Brain pericyte (primary cell): ENCODE measurements at places on chromosomes 4 and X.

DNA sequence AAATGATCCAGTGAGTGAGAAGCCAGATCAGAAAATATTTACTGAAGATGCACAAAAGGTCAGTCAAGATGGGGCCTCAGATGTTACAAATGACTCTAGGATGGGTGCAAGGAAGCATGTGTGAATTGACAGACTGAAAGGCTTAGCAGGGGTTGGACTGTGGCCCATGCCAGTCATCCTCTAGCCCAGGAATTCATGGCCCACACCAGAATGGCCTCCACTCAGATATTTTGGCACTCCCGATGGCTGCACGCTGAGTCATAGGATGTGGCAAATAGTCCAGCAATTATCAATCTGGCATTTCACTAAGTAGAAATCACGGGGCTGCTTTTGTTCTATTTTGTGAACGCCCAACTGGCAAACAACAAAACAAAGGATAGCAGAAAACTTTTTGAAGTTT lies 406.5 kb downstream of the IQCM start:
- DNase-seq = peak; percentile 10

- no peak for DNase-seq
These were observed 58.6 kb upstream of the PRSS48 start for GRCh38 chr4:151218343-151218742.

GRCh38 chrX:38312436-38312835 lies 14.9 kb downstream of the RPGR start:
- DNase-seq = no peak

DNA sequence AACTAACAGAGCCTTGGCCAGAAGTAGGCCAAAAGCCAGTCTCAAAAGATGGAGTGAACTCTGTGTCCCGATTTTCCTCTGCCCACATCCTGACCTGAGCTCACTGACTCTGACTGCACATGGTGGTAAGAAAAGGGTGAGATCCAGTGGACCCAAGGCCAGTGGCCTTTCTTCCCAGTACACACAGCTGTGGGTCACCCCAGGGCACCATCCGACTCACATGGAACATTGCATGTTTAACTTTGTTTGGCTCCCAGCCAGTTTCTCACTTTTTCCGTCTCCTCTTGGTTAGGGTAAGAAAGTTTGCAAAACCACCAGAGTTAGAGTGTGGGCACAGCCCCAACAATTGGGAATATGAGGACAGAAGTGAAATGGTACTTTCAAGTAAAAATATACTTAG lies 69.8 kb downstream of the GAB1 start:
- peak; percentile 70 for DNase-seq

DNA sequence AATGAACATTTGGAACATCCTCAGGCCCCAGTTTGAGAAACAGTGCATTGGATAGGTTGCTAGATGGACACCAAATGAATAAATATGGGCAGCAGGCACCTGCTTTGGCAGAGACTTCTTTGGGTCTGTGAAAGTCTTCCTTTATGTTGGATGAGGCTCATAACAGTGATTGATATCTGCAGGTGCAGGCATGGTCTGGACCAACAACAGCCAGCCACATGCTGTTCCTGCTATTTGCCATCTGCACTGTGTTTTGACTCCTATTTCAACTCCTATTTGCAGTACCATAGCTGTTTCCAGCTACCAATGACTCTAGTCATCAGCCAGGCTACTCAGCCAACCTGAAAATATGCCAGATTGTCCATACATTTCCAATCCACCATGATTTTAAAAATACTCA lies 60.9 kb downstream of the ANAPC4 start:
- no peak for DNase-seq

DNA sequence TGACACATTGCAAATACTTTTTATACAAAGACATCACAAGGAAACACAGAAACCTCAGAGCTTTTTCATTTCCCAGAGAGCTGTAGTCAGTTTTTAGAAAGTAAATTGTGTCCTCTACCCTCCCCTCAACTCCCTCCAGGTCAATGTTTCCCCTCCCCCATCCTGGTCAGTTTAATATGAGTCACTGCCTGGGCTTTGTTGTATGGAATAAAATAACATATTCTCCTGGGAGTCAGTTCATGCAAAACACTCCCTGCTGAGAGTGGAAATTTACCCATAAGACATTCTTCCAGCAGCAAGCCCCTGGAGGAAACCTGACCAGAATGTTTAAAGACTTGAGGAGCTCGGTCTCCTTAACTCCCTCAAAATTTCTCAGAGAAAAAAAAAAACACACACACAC lies 270.1 kb upstream of the LDB2 start:
- peak; percentile 82 for DNase-seq

DNA sequence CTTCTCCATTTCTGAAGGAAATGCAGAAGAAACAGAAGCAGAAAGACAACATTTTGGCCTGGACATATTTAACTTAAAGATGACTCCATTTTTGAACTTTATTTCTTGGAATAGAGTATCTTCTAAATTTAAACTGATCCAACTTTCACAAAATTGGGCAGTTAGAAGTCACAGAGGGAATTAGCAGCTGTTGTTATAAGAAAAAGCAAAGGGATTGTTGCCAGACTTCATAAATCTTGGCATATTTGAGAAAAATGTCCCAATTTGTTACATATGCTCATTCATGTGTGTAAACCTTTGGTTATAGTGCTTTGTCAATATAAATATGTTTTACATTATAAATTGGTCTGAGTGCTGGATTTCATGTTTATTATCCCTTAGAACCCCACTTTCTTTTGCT lies 3.4 kb downstream of the GLUD2 start:
- DNase-seq = no peak

DNA sequence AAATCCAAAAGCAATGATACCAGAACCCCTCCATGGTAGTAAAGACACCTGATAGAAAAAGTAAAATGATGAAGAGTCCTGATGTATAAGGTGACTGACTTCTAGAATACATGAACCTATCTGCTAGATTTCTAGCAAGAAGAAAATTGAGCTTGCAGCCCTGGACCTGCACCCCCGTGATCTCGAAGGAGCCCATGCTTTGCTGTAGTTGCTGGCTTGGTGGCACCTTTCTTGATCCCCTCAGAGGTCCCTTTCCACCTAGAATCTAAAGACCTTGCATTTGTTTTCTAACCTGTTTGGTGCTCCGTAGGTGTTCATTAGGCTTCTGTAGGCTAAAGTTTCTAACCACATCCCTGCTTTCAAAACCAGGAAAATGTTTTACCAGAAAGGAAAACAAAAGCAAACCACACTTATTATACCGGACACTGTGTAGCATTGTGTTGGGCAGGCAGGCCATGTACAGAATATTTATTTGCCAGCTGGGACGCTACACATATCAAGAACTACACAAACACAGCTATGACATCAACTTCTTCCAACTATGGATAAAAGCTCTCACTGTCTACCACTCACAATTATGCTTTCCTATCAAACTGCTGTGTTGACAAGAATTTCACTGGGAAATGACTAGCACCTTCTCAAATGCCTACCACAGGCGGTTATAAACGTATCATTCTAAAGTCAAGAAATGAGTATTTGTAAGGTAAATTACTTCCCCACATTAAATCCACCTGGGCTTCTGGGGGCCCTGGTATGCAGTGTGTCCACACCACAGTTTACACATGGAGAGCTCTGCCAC lies 316.2 kb downstream of the UNC5C start:
- no peak for DNase-seq

- no peak for DNase-seq
These were observed 131.3 kb upstream of the AGA start for GRCh38 chr4:177573507-177573906.

DNA sequence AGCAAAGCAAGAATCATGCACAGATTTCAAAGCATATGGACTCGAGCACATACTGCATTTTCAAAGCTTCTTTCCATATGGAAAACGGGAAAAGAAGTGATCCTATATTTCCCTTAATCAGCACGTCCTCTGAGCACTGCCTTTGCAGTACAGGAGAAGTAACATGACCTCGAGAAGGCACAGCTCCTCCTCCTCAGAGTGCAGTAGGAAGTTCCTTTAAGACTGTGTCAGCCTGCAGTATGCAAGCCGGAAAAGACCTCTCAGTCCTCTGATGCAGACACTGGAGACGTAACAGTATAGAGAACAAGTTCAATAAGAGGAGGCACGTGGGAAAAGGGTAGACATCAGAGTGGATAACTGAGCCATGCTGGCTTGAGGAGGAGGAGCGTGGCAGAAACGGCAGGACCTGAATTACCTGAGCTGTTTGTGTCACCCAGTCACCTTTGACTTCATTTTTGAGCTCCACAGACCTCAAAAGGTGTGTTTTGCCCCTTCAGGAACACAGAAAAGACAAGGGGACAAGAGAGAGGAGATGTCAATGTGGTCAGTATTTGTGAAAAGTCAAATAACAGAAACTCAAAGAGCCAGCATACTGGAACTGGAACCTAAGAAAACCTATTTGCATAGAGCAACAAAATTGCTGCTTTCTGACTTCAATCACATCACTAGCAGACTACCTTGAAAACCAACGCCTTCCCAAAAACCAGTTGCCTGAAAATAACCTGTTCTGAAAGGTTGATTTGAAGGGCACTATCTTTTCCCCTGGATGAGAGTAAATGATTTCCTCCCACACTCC lies 20.8 kb downstream of the IRF2 start:
- no peak for DNase-seq

DNA sequence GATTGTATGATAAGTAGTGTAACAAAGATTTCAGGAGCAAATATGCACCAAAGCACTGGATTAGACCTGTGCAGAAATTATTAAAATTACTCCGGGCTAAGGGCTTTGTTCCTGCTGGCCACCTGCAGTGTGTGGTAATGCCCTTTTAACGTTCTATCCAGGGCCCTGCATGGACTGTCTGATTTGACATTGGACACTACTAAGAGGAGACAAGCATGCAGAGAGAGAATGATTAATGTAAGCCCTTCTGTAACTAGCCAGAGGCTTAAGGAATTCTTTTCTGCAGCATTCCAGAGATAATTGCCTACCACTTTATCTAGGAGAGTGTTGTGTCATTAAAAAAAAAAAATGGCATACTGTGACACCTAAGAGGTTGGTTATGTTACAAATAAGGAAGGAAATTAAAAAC lies 117.0 kb downstream of the PCDH7 start:
- no peak for DNase-seq

GRCh38 chrX:119693996-119694451 lies 1.1 kb upstream of the SEPTIN6 start:
- DNase-seq = no peak

DNA sequence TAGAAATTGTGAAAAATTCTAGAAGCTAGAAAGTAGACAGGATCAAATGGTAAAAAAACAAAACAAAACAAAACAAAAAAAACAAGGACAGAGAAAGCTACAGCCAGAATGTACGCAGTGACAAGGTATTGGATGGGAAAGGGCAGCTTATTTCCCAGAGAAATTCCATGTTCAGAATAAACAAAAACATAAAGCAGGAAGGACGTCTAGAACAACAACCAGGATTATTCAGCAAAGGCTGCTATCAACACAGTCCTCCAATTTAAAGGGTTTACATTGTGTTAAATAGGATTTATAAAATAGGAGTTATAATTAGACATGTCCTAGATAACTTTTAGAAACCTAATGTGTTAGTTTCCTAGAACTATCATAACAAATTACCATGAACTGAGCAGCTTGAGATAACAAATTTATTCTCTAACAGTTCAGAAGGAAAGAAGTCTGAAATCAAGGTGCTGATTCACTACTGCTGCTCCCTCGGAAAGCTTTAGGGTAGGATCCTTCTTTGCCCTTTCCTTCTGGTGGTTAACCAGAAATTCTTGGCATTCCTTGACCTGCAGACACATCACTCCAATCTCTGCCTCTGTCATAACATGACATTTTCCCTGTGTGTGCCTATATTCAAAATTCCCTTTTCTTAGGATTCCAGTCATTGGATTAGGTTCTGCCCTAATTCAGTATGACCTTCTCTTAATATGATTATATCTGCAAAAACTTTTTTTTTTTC lies 175.6 kb downstream of the SNCA start:
- DNase-seq = no peak

DNA sequence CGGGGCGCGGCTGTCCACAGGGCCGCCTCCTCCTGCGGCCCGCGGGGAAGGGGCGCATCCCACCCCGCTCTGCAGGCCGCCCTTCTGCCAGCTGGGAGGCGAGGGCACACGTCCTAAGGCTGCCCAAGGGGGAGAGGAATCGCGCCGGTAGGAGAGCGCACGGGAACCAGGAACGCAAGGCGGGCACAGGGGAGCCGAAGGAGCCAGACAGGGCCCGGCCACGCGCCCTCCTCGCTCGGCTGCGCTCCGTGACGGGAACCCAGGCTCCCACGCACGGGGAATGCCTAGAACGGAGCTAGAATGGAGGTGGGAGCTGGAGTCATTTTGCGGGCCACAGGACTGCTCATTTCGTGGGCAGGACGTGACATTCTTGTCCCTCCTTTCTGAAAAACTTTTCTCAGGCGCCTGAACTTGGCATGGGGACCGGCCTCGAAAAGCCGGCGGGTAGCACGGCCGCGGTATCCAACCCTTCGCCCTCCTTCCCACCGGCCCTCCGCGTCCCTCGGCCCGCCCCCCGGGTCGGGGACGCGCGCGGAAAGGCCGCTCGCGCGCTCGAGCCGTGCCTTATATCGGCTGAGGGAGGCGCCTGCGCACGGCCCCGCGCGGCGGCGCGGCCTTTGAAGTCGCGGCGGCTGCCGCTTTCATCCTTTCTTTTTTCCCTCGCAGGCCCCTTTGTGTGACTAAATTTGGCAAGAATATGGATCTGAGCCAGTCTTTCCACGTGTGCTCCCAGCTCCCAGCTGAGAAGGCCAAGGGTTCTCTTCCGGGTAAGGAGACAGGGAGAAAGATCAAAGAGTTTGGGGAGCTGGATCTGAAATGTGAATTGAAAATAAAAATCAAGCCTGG lies 4.2 kb upstream of the LEF1 start:
- no peak for DNase-seq

DNA sequence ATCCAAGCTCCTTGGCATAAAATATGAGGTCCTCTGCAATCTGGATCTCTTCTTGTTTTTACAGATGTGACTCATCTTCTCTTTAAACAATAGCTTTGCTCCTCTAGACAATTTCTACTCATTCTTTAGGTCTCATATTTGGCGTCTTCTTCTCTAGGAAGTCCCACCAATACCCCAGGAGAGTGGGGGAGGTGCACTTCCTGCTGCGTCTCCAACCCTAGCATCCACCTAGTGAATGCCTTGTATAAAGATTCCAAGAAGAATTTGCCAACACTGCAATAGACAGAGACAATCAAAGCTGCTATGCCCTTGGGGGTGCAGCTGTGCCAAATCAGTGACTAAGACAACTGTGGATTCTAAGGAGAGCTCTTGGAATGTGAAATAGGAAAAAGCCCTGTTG lies 45.7 kb upstream of the SLC10A7 start:
- DNase-seq = no peak

DNA sequence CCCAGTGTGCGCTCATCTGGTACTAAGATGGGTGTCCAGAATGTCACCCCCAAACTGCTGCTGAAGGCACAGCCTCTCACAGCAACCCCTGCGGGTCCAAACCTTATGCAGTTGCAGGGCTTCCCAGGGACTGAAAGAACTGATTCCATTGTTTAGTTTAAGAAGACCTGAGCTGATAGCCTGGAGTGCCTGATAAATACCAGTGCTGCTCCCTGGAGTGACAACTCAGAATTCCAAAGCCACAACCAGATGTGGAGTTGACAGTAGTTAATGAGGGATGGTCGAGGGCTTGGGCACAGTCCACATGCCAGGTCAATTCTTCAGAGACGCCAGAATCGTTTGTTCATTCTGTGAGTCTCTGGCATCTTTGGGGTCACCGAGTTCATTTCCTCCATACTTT lies 71.2 kb downstream of the LNX1 start:
- no peak for DNase-seq

GRCh38 chr4:39495446-39496213 lies 31.6 kb downstream of the UGDH start:
- no peak for DNase-seq
